ENCODE measurements at places on chromosomes 11 and 22.

DNA sequence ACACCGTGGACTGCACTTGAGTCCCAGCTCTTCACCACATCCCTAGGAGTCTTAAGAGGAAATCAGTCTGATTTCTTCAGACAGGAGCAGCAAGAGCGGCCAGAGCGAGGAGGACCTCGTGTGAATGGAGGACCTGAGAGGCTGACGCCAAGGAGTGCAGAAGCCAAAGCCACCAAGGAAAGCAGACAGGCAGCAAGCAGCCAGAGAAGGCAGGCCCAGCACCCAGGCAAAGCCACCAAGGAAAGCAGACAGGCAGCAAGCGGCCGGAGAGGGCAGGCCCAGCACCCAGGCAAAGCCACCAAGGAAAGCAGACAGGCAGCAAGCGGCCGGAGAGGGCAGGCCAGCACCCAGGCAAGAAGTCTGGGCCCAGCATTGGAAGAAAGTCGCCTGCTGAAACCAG, 11.8 kb downstream of the CYB561A3 start:
- DNase-seq, result no peak

DNA sequence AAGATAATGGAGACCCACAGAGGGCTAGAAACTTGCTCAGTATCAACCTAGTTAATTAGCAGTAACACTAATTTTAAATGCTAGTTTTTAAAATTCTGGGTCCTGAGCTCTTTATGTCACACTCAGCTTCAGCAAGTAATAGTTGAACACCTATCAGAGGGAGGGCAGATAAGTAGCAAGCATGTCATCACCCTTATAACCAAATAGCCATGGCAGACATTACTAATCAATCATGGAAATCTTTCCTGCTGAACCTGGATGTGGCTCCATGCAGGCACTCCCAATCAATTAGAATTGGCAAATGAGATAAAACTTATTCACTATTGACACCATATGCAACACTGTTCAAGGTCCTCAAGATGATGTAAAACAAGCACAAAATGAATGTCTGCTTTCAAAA, 111.5 kb upstream of the SEZ6L start:
- no peak for DNase-seq

DNA sequence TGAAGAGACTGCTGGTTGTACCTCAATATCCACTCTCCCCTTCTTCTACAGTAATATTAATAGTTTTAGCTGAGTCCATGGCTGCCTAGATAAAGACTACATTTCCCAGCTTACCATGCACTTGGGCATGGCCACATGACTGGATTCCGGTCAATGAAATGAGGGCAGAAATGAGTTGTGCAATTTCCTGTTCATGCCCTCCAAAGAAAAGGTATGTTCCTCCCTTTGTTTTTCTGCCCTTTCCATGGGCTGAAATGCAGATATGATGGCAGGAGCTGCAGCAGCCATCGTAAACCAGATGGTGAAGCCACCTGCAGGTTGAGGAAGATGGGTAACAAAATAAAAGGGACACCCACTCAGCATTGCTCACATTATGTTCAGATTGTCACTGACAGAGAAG, 15.3 kb upstream of the ELFN2 start:
- DNase-seq, result peak; percentile 61

- DNase-seq, result peak; percentile 54
Observed at GRCh38 chr11:48005136-48005535, 24.8 kb downstream of the PTPRJ start.
